Glutamatergic neuron (in vitro differentiated cells): ENCODE measurements at places on chromosomes 4 and X. TPM values are rescaled to one million over a fixed set of nuclear protein-coding genes. Genes with fewer than 3 reads are reported as not detected.

DNA sequence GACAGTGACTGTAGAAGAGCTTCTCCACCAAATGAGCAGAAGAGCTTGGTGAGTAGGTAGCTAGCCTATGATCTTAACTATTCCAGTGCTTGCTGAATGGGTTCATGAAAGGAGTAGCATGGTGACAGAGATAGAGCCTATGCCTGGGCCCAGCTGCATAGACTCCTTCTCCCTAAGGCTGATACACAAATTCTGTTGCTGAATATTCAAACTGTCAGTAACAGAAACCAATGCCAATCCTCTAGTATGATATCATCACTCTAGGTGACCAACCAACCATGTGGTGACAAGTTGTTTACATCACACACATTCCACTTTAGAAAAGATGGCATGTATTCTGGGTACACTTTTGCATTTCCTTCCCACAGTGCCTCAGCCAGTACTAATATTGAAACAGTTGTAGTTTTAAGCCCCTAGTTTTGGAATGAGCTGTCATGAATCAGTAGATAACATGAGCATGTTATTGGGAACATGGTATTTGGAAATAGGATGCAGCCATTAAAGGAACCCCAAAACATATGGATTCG, 103.4 kb upstream of the GRXCR1 start:
- H3K27me3 ChIP-seq, result no peaks in the 10 kb centered on the region

GRCh38 chr4:55749666-55750065, 69.9 kb upstream of the EXOC1L start:
- peaks cover 5% of the 10 kb centered on the region for H3K36me3 ChIP-seq
- H3K27ac ChIP-seq, result no peak overlapping the region
- H3K27me3 ChIP-seq, result no peaks in the 10 kb centered on the region

DNA sequence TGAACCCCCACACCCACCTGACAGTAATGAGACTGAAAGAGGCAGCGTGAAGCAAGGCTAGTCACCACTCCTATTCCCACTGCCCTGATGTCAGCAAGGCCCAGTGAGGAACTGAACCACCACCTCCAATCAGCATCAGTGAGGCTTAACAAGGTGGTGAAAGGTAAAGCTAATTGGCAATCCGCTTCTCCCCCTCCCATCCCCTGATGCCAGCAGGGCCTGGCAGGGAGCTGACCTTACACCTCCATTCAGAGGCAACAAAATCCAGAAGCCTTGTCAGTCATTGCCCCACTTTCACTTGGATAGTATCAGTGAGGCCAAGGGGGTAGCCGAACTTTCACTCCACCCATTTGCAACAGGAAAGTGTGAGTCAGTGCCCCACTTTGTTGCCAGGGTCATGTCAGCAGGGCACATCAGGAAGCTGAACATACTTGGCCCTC, 60.8 kb downstream of the AWAT2 start:
- no peak overlapping the region for H3K27ac ChIP-seq
- no peak for DNase-seq
- no peak overlapping the region for H3K4me3 ChIP-seq
- H3K4me1 ChIP-seq, result peaks cover 10% of the 10 kb centered on the region

- H3K36me3 ChIP-seq, result no peaks in the 10 kb centered on the region
- H3K4me1 ChIP-seq, result no peaks in the 10 kb centered on the region
- H3K27me3 ChIP-seq, result no peaks in the 10 kb centered on the region
- H3K4me3 ChIP-seq, result no peak overlapping the region
- no peak overlapping the region for H3K27ac ChIP-seq
Measured at GRCh38 chr4:65337371-65337770, 332.9 kb downstream of the EPHA5 start.

DNA sequence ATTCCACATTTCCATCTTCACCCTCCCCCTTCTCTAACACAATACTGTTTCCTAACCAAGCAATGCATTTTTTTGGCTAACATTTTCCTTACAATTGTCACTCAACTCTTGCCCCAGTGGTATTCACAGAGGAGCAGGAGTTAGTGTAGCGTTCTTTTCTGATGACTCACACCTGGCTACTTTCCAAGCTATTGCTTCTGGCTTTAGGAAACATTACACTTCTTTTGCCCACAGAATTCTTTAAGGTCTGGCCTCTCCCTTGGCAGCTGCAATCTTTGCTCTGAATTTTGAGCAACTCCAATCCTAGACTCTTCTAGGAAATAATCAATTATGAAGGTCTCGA, 27.5 kb upstream of the PDGFC start:
- peaks cover 8% of the 10 kb centered on the region for H3K36me3 ChIP-seq
- no peak for DNase-seq
- H3K4me1 ChIP-seq, result no peaks in the 10 kb centered on the region
- H3K27ac ChIP-seq, result no peak overlapping the region
- H3K27me3 ChIP-seq, result no peaks in the 10 kb centered on the region
- H3K4me3 ChIP-seq, result no peak overlapping the region

GRCh38 chr4:16897991-16898827, at the start of gene LDB2:
Gene LDB2 (minus strand): TSS chr4:16898645.
- no peaks in the 10 kb centered on the region for H3K36me3 ChIP-seq
- peak within 1 kb of the TSS; percentile 91 for H3K4me3 ChIP-seq
- peak within 1 kb of the TSS; percentile 69 for H3K27ac ChIP-seq
- DNase-seq, result peak; percentile 69
- peaks cover 26% of the 10 kb centered on the region for H3K4me1 ChIP-seq

DNA sequence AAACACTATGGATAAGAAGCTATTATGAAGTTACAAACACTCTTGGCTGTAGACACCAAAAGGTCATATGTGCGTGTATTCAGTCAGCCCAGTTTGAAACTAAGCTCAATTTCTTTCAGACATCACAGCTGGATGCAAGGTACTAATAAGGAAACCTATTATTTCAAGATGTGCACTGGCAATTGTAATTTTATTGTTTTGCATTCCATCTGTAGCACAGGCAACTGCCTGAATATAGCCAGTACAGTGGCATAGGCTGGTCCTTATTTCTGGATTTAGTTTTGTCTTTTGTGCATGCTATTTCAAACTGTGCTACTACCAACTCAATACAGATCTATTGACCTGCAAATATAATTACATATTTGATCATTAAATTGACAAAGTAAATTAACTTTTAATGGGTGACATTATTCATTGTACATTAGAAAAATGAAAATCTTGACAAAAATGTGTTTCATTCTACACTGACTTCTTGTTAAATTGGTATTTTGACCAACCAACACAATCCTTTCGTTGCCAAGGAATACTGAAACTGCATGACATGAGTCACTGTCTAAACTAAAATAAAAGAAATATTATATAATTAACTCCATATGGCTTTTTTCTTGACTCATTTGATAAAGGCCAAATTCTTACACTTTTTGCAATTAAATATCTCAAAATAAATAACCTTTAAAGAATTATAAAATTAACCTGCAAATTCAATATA, 594.3 kb upstream of the ADGRL3 start:
- no peaks in the 10 kb centered on the region for H3K4me1 ChIP-seq
- H3K4me3 ChIP-seq, result no peak overlapping the region
- DNase-seq, result no peak
- H3K36me3 ChIP-seq, result no peaks in the 10 kb centered on the region

DNA sequence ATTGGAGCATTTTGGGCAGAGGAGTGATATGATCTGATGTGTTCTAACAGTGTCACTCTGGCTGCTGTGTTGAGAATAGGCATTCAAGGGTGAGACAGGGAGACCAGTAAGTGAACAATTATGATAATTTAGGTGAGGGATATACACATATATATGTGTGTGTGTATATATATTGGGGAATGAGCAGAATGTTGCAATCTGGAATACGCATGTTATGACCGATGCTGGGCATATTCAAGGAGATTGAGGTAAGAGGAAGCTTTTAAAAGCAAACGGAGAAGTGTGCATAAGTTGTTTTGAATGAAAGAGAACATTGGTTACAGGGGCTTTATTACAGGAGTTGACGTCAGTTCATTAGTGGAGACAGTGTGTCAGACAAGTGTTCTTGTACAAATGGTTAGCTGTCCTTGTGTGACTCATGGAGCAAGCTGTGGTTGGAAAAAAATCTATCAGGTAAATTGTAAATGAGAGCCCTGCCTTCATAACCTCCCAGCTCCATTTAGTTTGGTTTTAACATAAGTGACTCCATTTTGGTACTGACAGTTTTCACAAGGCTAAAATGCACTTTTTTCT, 442.5 kb upstream of the LCORL start:
- no peaks in the 10 kb centered on the region for H3K27me3 ChIP-seq
- H3K36me3 ChIP-seq, result no peaks in the 10 kb centered on the region
- no peaks in the 10 kb centered on the region for H3K4me1 ChIP-seq
- H3K4me3 ChIP-seq, result no peak overlapping the region
- no peak for DNase-seq

GRCh38 chr4:2126309-2127043, 67.3 kb downstream of the NAT8L start:
- no peaks in the 10 kb centered on the region for H3K27me3 ChIP-seq
- H3K36me3 ChIP-seq, result peaks cover 4% of the 10 kb centered on the region
- no peak for DNase-seq
- H3K27ac ChIP-seq, result no peak overlapping the region

GRCh38 chrX:133586443-133586842, 171.2 kb upstream of the GPC4 start:
- H3K36me3 ChIP-seq, result peaks cover 4% of the 10 kb centered on the region
- DNase-seq, result no peak

- no peak for DNase-seq
- H3K36me3 ChIP-seq, result no peaks in the 10 kb centered on the region
- H3K27me3 ChIP-seq, result no peaks in the 10 kb centered on the region
- no peak overlapping the region for H3K4me3 ChIP-seq
- no peaks in the 10 kb centered on the region for H3K4me1 ChIP-seq
- no peak overlapping the region for H3K27ac ChIP-seq
Measured at GRCh38 chr4:82084747-82085146, 289.0 kb downstream of the HNRNPD start.

DNA sequence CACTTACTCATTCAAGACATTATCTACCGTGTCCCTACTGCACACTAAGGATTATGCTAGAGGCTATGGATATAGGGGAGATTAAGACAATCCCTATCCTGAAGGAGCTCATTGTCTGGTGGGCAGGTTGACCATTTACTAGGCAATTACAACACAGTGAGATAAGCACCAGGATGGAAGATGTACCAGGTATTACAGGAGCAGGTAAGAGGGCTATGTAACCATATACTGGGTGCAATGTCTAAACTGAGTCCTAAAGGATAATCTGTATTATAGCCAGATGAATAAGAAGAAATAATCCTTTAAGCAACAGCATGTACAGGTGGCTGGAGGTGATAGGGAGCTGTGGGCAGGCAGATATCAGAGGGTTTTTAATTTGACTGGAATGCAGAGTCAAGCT, 113.3 kb upstream of the TBC1D9 start:
- no peaks in the 10 kb centered on the region for H3K4me1 ChIP-seq
- DNase-seq, result no peak
- no peak overlapping the region for H3K27ac ChIP-seq
- H3K36me3 ChIP-seq, result no peaks in the 10 kb centered on the region

DNA sequence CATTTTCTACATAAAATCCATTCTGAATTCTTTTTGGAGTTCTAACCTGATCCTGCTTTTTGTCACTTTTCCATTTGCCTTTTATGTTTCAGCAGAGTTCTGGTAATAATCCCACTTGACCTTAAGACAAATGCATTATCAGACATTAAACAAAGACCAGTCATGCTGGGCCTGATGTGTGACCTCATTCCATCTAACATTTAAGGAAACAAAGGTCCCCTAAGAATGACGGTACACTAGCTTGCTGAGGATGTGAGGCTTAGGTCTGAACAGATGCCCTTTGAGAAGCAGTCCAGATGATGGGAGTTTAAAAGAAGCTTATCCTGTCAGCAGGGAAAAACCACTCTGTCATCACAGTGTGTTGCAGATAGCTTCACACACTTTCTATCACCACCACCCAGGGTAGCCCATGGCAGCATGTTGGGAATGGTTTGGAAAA, 38.1 kb upstream of the PDE5A start:
- no peaks in the 10 kb centered on the region for H3K27me3 ChIP-seq
- no peaks in the 10 kb centered on the region for H3K36me3 ChIP-seq
- DNase-seq, result no peak
- peak overlapping the region; percentile 72 for H3K27ac ChIP-seq
- H3K4me3 ChIP-seq, result no peak overlapping the region

DNA sequence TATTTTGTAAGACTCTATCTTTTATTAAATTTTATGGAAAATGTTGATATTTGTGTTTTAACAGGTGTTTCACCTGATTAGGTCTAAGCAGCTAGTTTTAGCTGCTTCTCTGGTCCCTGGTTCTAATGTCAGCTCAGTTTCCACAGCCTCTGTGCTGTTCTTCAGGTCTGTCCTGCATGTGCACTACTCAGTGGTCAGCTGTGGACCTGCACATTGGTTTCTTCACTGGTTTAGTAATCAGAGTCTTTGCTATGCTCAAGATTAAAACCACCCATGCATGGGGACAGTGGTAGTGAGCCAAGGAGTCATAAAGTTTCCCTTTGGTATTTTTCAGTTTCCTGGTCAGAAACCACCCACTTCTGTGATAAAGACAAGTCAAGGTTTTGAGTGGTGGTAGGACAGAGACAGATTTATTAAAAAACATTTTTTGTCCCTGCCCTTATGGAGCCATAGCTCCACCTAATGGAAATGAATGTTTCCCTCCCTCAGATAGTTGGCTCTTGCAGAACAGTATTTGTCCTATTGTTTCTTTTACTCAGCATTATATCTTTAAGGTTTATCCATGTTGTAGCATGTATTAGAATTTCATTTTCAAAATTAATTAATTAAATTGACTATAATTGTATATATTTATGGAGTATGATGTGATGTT, 36.8 kb upstream of the VBP1 start:
- no peak overlapping the region for H3K4me3 ChIP-seq
- H3K27ac ChIP-seq, result no peak overlapping the region

Gene RPS6KA6
- total RNA-seq, result 36.0 TPM

DNA sequence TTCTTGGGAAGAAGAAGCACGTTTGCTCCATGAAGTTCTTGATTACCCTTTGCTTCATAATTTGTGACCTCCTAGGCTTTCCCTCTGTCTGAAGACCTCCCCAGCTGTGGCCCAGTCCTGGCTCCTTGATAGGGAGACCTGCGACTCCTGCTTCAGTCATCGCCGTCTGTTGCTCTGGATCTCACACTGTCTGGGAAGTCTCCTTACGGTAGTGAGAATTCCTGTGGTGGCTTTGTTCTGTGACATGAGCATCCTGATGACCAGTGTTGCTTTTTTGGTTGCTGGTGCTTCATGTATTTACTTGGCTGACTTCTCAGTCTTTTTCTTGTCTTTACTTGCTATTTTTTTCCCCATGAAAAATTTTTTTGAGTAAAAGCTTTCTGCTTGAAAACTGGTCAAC, 44.2 kb downstream of the JADE1 start:
- H3K4me1 ChIP-seq, result peaks cover 3% of the 10 kb centered on the region
- no peak overlapping the region for H3K27ac ChIP-seq
- H3K27me3 ChIP-seq, result no peaks in the 10 kb centered on the region
- DNase-seq, result no peak
- H3K4me3 ChIP-seq, result no peak overlapping the region

Gene MTMR8
- 2.2 TPM for total RNA-seq

DNA sequence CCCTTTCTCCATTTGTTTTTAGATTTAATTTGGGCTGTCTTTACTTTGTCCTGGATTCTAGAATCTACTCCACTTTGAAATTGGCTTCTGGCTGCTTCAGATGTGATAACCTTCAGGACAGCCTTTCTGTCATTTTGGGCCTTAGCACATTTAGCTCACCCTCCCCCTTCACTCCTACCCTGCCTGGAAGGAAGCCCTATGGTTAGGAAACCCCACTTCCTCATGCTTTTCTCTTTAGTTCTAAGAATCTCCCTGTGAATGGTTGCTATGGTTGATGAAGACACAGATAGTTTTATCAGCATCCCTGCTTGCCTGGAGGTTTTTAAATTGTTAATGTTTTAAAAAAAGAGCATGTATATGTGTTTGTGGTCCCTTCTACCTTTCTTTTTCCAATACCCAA, 100.7 kb upstream of the PTPN13 start:
- H3K4me1 ChIP-seq, result no peaks in the 10 kb centered on the region
- no peak overlapping the region for H3K27ac ChIP-seq
